Activated CD4-positive, alpha-beta T cell treated with anti-CD3 and anti-CD28 coated beads for 1 hour (primary cell): ENCODE measurements at places on chromosomes 2 and 18.

DNA sequence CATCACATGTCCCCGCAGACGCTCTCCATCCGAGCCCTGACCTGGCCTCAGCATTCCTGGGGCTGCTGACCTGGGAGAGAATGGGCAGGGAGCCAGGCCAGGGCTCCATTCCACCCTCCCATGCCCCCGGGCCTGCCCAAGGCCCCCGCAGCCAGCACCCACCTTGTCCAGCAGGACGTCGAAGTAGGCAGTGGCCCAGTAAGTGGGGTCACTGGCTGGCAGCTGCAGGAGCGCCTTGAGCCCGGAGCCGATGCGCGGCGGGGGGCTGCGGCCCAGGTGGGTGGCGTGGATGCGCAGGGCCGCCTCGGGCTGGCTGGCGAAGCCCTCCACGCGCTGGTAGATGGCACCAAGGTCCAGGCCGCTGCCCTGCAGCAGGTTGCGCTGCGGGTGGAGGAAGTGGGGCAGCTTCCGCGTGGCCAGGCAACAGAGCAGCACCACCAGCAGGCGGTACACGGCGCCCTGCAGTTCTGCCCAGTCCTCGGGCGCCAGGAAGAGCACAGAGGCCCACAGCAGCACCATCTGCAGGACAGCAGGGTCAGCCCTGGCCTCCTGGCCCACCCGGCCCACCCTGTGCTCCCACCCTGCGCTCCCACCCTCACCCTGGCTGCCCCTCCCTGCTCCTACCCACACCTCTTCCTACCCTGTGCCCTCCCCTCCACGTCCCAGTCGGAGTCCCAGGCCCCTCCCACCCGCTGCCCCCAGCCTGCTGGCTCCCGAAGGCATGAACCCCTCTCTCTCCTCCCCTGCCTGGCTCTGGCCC lies 7.6 kb downstream of the MAB21L4 start:
- DNase-seq = no peak

DNA sequence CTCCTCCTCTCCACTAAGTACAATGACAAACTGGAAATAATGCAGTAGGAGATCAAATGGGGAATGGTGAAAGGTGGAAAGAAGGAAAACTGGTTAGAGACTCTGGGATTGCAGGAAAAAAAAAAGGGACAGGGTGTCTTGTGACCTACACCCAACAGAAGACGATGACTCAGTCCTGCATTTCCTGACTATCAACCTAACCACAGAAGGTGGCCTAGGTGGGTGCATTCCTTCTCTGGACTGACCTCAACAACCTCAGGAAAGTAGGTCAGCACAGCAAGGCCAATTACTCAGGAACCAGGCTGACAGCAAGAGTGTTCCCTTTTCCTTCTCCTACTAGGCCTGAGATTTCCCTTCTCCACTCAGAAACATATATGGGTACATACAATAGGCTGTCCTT lies 1386.4 kb upstream of the ZEB2 start:
- no peak for DNase-seq

GRCh38 chr2:14998546-14998945 lies 366.0 kb downstream of the LRATD1 start:
- DNase-seq = no peak

DNA sequence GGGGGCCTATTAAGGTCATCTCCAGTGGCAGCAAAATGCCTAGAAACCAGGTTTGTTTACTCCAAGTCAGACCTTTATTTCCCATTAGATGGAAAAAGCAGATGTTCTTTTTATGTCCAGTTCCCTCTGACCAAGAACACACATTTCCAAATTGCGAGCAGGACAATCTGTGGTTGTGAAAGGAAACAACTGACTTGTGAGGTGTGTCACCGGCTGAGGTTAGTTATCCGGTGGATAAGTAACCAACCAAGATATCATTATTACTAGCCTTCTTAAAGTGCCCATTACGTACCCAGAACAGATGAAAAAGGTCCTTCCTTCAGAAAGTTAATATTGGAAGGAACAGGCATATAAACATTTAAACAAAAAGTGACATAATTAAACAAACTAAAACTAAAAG lies 112.9 kb downstream of the THADA start:
- no peak for DNase-seq

DNA sequence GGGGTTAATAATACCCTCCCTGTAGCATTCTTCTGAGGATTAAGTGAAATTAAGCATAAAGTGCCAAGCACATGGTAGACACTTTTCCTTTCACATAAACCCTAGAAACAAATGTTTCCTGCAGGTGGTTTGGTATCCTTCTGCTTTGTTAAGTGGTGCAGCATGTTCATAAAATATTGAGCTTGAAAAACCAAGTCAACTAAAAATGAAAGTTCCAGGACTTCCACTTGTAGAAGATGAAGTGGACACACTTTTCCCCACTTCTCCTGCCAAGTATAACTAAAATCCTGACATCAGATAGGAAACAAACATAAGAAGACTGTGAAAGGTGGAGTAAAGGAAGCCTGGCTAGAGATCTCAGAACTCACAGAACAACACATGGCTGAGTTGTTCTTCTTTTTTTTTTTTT lies 90.5 kb downstream of the COLEC12 start:
- DNase-seq = no peak

DNA sequence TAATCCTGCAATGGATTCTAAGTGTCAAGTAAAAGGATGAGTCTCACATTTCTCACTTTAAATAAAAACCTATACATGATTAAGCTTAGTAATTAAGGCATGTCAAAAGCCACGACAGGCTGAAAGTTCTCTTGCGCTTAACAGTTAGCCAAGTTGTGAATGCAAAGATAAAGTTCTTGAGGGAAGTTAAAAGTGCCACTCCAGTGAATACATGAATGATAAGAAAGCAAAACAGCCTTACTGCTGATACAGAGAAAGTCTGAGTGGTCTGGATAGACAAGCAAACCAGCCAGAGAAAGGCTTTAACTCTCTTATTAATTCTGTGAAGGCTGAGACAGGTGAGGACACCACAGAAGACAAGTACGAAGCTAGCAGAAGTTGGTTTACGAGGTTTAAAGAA lies 12.7 kb downstream of the THOC1 start:
- DNase-seq = no peak

DNA sequence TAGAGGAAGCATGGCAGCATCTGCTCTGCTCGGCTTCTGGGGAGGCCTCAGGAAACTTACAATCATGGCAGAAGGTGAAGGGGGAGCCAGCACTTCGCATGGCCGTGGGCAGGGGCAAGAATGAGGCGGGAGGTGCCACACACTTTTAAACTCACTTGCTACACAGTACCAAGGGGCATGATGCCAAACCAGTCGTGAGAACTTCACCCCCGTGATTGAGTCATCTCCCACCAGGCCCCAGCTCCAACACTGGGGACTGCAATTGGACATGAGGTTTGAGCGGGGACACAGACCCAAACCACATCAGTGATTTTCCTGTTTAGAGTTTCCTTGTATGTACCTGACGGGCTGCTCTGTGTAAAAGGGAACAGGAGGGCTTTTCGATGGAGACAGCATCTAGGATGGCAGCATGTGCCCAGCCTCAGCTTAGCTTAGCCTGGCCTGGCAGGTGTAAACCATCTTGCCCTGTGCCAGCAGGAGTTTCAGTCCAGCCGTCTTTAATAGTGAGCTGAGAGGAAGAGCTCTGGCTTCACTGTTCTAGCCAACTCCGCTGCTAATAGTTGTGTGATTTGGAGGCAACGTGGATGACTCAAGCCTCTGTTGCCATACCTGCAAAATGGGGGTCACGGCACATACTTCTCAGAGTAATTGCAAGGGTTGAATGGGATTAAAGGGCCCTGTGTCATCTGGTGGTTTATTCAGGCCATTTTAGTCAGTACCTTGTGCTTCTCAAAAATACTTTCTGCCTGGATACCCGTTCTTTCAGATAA lies 101.8 kb downstream of the ASAP2 start:
- no peak for DNase-seq

DNA sequence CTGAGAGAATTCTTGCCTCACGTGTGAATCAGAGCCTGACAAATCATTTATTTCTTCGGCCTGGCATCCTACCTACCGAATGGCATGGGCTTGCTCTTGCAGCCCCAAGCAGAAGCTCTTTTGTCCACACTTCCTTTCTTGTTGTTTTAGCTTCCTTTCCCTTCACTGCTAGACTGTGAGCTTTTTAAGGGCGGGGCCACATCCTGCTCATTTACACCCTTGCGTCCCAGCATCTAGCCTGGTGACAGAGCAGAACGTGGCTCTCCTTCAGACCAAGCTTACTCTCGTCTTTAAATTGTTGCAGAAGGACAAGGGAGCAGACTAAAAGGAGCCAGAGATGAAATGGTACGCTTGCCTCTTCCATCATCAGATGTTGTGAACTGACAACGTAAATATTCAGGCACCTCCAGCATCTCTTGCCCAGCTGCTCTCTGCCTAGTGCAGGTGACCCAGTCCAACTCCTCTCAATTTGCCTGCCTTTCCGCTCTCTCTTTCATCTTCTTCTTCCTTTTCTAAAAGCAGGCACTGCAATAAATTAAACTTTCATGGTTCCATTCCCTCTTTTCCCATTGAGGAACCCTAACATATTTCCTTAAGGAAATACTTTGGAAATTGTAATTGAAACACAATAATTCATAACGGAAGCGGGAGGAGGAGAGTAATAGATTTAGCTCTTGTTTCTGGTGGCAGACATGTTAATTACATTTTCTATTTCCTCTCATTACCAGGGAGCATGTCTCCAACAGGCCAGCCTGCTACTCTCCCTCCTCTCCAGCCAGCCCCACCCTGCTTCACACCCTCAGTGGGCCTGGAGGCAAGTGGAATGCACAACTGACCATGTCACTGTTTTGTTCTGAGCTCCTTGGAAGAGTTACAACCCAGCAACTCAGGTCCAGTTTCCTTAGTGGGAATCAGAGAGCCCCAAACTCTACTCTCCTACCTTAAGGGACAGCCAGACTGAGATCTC lies 228.1 kb upstream of the TRIB2 start:
- no peak for DNase-seq

GRCh38 chr2:44730593-44730992 lies 210.9 kb upstream of the SIX3 start:
- DNase-seq = no peak

DNA sequence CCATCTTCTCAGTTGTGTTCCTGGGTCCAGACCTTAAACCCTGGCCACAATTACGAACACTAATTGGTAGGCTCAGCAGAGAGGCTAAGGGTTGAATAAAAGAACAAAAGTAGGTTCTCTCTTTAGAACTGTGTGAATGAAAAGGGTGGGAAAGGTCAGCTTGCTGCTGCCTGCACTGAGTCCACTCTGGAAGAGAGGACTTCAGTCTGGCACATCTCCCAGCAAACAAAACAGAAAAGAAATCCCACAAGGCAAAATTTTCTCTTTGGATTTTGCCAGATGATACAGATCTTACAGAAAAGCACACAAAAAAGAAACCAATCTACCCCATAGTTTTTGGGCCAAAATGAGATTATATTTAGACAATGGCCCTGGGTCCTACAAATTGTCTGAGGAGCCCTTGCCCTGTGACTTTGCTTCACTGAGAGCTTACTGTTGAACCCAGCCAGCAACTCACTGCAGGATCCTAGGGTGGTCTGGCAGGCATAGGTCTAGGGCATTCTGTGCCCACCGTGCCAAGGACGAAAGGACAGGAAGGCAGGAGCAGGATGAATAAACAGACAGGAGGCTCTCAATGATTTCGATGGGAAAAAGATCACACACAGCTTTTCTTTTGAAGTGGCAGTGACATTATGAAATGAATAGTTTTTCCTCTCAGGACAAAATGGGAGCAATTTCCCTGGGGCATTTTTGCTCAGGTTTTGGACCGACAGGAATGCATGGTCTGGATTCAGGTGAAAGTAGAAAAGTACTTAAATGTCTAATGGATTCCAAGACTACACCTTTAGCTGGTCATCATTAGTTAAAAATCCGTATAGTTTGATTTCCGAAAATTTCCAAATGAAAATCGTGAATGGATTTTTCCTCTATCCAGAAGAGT lies 68.4 kb upstream of the STAM2 start:
- no peak for DNase-seq

DNA sequence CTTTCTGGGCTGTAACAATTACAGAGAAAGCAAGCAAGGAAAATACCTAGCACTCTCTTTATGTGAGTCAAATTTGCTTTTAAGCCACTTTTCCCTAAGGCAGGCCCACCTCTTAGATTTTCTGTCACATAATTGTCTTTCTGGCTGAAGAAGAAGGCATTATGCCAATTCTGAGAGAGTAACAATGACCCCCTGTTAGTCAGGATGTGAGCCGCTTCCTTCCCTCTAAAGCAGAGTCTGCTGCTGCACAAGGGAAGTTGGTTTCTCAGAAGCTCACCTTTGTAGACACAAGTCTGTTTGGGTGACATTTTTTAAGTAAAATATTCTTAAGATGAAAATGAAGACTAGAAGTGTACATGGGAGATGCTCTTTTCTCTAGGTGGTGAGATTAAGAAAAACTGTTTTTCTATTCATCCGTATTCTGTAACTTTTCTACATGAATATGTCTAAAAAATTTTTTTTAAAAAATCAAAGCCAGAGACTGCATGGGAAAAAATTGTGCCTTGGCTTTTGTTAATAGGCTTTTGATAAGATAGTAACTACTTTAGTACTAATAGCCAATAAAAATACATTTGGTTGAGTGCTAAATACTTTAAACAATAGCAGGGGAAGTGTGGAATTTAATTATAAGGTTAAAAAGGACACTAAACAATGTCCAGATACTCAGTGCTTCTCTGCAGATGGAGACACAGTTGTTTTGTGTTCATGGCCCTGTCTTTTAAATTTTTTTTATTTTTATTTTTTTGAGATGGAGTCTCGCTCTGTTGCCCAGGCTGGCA lies 33.4 kb upstream of the VPS54 start:
- DNase-seq = no peak

GRCh38 chr18:56118422-56118821 lies 520.0 kb downstream of the TXNL1 start:
- no peak for DNase-seq

GRCh38 chr2:824954-825353 lies 125.7 kb upstream of the SNTG2 start:
- DNase-seq = no peak

- no peak for DNase-seq
These were observed 162.3 kb downstream of the PHLPP1 start for GRCh38 chr18:62877411-62878221.

DNA sequence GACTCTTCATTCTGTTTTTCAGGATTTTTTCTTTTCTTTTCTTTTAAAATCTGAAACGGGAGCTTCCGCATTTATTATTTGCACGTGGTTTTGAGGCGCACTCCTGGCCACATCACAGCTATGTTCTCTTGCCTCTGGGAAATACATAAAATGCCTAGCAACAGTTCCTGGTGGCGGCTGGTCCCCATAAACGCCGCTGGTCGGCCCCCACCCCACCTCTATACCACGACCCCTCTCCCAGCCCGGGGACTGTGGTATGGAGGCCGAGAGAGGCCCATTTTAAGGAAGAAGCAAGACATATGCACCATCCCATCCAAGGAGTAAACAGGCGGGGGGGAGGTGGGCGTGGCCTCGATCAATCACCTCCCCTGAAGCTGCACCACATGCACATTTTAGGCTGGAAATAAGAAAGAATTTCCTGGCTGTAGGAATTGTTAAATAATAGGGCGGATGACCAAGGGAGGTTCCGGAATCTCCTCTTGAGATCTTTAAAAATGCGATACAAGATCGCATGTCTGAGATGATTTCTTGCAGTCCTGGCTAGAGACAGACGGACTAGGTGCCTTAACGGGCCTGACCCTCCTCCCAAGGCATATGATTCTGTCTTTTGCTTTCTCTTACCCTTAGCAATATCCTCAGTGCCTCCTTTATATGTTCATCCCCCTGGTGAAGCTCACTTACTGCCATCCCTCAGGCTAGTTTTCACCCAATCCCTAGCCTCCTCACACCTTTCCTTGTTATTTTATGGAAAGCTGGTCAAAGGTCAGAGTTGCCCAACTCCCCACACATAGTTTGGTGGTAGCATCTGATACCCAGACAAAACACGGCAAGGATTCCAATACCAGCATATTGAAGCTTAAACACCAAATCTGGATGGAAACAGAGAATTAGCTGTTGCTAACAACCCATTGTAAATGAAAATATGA lies 82.4 kb downstream of the BCL2 start:
- DNase-seq = no peak

- no peak for DNase-seq
These were observed 31.2 kb downstream of the EPC2 start for GRCh38 chr2:148675708-148676107.
